Forelimb muscle (tissue), 1 donor: ENCODE measurements at places on chromosomes 13 and 19. TPM values are rescaled to one million over a fixed set of nuclear protein-coding genes. Genes with fewer than 3 reads are reported as not detected.

The PALM3 gene
- polyA plus RNA-seq, result 0.28 TPM

DNA sequence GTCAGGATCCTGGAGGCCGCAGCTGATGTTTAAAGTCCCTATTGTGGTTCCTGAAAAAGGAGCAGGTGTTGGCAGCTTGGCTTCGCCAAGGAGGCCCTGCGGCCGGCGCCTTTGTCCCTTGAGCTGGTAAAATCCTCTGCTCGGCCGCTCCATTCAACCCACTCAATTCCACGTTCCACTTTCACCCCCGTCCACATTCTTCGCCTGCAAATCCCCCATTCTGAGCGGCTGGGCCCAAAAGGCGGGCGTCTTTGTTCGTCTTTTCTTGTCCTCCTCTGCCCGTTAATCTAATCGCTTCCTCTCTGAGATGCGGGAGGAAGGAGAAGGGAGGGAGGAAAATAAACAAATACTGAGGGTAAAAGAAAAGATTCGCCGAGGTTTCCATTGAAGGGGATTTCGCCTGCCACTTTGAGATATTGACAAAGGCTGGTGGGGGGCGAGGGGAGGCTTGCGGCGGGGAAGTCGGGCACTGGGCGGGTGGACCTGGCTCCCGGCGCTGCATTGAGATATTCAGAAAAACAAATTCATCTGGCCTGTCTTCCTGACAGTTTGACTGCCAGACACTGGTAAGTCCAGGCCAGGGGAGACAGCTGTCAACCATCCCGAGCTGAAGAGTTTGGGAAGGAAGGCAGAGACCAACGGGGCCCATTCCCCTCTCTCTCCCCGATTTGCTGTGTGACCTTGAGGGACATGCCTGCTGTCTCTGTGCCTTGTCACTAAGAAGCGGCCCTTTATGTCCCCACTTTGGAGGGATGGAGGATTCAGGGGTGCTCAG is 37.6 kb downstream of the ZNRF4 start:
- no peak for DNase-seq

GRCh38 chr19:43901395-43902390 is 33.4 kb downstream of the ZNF45 start:
- peak; percentile 60 for DNase-seq

DNA sequence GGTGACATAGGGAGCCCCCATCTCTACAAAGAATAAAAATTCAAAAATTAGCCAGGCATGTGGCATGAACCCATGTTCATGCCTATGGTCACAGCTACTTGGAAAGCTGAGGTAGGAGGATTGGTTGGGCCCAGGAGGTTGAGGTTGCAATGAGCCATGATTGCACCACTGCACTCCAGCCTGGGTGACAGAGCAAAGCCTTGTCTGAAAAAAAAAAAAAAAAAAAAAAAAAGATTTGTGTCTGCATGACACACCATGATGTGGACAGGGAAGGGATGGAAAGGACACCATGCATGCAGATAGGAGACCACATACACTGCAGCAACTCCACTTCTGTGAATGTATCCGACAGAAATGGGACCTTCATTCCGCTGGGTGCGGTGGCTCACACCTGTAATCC is 34.0 kb upstream of the HOMER3 start:
- DNase-seq, result no peak

The DZIP1 gene
- 27.0 TPM for polyA plus RNA-seq

- DNase-seq, result no peak
These were observed 11.9 kb downstream of the BCAT2 start for GRCh38 chr19:48798937-48799336.

GRCh38 chr19:10352764-10353671 is 13.6 kb upstream of the ICAM3 start:
- no peak for DNase-seq

The MUC16 gene
- polyA plus RNA-seq, result not detected

The CYP4F12 gene
- polyA plus RNA-seq, result 0.62 TPM

DNA sequence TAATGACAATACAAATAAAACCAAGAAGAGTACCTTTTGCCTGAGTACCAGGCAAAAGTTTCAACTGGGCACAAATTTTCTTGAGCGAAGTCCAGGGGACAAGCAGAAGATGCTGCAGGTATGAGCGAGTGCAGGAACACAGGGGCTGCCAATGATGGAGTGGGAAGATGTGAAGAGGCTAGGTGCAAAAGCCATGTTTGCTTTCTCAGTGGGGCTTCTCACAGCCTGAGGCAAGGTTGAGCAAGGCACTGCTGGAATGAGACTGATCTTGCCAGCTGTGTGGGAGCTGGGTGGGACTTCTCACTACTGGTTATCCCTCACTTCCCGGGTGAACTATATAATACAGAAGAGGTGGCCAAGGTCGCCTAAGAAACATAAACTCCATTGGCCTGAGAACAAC is 1200.7 kb downstream of the SLITRK1 start:
- no peak for DNase-seq

DNA sequence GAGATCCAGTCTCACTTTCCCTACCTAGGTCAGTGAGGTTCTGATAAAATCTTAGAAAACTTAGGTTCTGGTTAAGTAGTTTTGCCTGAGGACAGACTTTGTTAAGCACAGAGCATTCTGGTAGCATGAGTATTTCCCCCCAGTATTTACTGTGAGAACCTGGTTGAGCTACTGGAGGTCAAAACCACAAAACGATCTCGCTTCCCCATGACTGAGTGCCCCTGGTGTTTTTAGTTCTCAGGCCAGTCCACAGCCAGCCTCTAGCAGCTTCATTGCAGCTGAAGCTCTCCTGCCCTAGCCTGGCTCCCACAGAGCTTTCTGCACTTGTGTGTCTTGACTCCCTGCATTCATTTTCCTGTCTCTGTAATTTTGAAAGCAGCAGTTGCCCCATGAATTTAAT is 1138.2 kb downstream of the UQCRFS1 start:
- DNase-seq, result no peak

The CGB7 gene
- polyA plus RNA-seq, result 1.5 TPM

- no peak for DNase-seq
These were observed 37.3 kb downstream of the KDM4B start for GRCh38 chr19:5006201-5006600.

- DNase-seq, result no peak
These were observed 20.1 kb upstream of the NANOS2 start for GRCh38 chr19:45934551-45935230.

DNA sequence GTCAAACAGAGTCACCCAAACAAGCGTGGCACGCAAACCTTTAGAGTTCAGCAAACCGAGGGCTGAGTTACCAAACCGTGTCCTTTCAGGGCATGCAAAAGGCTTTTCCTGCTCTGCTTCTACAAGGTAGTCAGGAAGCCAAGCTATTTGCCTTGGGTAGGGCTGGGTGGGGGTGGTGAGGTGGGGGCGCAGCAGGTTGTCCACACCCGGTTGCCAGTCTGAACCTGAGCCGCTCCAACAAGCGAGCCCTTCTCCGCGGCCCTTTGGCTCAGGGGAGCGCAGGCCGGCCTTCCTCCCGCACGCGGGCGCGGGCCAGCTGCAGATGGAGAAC is 347 bp upstream of the CLDN10 start:
- DNase-seq, result no peak

The CD33 gene
- 3.8 TPM for polyA plus RNA-seq

The MTMR6 gene
- 10.6 TPM for polyA plus RNA-seq

GRCh38 chr13:71457645-71458044 is 409.4 kb downstream of the DACH1 start:
- no peak for DNase-seq

- no peak for DNase-seq
These were observed 160.7 kb downstream of the RFC3 start for GRCh38 chr13:33978653-33979052.
